ENCODE measurements at places on chromosomes 11 and 22.

DNA sequence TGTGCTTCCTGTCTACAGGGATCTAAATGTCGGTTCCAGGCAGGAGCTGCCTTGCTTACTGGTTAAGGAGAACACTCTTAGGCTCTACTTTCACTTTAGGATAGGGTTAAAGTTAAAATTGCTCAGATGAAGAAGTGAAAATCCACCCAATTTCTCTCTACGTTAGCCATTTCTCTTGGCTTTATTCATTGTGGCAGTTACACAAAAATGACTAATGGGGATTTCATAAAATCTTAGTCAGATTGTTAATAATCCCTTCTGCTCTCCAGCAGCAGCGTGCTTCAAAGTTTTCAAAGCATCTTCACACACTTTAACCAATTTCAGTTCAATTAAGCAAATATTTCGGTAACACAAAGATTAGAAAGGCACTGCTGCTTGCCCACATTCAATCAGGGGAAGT, 58.4 kb upstream of the RCN1 start:
- DNase-seq, result no peak

GRCh38 chr11:82750643-82751139, 17.0 kb upstream of the FAM181B start:
- no peak for DNase-seq

- DNase-seq, result no peak
Observed at GRCh38 chr11:41306431-41306830, 153.0 kb downstream of the LRRC4C start.

DNA sequence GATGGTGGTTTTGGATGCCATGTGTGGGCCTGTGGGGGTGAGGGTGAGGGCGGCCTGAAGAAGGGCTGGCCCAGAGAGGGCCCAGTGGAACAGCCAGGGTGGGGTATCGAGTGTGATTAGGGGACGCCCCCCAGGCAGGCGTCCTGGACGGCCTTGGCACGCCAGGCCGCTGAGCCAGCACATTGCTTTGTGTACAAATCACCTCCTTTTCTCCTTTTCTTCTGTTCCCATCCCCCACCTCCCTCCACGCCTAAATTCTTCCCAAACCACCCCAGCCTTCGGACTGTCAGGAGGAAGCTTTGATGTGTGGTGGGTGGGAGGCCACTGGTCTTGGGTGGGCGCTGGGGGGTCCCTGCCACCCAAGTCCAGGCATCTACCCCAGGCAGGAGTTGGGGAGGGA, 7.8 kb upstream of the CD248 start:
- peak; percentile 65 for DNase-seq

DNA sequence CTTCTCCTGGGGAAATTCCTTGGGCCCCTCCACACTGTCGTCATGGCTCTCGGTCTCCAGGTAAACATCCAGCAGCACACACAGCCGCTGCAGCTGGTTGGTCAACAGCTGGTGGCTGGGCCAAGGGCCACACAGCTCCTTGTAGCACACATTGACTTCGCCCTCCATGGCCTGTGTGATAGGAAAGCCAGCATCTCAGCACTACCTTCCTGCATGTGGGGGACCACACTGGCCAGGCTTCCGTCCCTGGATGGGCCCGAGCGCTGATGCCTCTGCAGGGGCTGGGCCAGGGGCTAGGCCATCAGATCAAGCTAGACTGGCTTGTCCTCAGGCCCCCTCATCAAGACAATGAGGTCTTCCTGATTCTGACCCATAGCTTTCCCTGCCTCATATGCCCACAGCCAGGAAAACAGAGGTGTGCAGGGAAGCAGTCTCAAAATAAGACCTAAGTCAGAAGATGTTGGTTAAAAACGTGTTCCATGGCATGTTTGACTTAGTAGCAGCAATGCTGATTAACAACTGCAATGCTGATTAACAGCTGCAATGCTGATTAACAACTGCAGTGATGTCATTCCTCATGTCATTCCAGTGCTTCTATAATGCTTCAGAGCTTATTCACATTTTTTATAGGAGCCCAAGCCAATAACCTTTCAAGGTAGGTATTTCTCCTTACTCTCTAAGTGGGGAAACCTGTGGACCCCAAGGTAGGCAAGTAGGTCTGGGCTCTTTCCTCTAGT, 31.3 kb downstream of the NEFH start:
- no peak for DNase-seq

- DNase-seq, result no peak
Observed at GRCh38 chr11:84524422-84525051, 1102.6 kb downstream of the DLG2 start.

DNA sequence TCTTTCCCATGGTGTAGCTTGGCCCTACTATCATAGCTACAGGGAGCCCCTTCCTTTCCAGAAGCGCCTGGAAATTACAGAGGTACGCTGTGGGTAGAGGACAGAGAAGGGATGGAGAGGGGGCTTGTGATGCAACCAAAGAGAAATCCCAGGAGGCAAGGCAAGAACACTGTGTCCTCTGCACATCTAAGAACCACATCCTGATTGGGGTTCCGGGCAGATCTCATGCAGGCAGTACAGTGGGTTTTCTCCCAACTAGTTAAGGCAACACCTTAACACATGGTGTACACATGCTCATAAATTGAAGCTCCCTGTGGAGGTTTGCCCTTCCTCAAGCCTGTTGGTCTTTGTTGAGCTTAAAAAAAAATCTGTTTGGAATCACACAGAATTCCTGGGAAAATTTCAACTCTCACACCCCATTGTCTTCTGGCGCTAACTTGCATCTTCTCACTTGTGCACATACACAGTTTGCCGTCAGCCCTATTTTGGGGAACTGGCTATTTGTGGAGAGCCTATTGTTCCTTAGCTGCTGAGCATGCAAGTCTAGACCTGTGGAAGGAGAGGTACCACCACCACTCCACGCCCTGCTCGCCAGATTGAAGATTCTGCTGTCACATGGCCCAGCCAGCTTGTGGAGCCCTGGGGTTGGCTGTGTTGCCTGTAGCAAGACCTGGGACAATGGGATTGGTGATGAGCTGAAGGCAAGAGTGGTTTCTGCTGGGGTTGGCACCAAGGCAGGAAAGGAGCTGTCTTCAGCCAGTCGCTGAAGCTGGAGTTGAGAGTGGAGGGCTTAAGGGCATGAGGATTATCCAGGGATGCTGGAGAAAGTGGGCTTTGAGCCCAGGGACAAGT, 52.4 kb downstream of the ALX4 start:
- DNase-seq, result no peak

GRCh38 chr22:28442711-28443525, 236.7 kb downstream of the TTC28 start:
- DNase-seq, result peak; percentile 65
